ENCODE measurements at places on chromosomes 3 and 15. TPM values are rescaled to one million over a fixed set of nuclear protein-coding genes. Genes with fewer than 3 reads are reported as not detected.
A peak's percentile ranks its signal among the peaks of the same experiment; 100 is the strongest.

GUCA1C gene
- not detected for total RNA-seq

DNA sequence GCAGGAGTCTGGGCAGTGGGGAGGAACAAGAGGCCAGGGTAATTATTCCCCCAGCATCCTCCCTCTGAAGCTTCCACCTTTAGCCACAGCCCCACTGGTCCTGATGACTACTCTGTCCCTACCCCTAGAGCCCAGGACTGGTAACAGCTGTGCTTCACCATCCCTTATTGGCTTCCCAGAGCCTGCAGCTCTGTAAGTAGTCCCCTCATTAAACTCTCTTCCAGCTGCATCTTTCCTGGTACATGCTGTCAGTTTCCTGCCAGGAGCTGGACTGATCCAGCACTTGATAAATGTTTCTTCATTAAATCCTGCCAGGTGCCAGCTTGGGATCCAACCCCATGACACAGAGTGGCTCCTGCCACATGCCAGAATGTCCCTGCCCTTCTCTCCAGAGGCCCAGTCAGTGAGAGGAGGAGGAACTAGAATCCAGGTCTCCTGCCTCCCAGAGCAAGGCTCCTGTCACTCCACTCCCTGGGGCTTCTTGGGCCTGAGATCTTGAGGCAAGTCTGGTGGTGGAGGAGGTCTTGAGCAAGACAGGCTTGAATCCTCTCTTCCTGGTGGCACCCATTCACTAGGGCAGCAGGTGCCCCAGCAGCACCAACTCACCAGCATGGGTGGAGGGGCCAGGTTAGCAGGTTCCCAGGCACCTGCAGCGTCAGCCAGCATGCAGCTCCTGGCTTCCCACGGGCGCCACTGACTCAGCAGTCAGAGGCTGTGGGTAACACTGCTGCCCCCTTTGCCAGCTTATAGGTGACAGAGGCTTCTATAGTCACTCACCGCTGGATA, 27.6 kb downstream of the FBXW12 start:
- no peak for DNase-seq

- DNase-seq, result peak; percentile 51
Measured at GRCh38 chr3:38004415-38005075, 14.0 kb downstream of the VILL start.

GRCh38 chr3:16200411-16200810, 25.9 kb downstream of the GALNT15 start:
- DNase-seq, result no peak

DNA sequence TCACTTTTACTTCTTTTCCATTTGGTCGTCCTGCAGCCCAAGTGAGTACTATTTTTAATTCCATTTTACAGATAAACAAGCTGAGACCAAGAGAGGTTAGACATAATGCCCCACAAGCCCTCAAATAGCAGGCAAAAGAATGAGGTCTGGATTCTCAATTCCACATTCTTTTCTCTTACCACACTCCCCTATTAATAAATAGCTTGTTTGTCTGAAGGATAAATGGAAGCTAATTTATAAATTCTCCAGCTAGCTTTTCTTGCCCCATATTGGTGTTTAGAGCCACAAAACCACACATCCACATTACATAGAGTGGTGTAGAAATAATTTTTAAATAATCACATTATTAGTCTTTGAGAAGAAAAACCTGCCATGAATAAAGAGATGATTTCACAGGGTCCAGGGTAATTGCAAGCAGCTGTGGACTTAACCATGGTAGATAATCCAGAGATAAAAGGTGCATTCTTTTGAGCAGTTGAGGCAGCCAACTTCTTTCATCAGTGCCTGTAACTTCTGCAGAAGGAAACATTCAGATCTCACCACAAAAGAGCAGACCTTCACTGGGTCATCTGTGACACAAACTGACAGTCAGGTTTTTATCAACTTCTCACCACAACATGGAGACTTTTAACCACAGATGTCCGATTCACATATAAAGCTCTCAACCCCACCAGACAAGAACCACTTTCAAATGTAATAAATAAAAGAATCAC, 313.4 kb upstream of the STT3B start:
- no peak for DNase-seq

GRCh38 chr3:99624496-99625236, 13.7 kb upstream of the COL8A1 start:
- DNase-seq, result no peak

DNA sequence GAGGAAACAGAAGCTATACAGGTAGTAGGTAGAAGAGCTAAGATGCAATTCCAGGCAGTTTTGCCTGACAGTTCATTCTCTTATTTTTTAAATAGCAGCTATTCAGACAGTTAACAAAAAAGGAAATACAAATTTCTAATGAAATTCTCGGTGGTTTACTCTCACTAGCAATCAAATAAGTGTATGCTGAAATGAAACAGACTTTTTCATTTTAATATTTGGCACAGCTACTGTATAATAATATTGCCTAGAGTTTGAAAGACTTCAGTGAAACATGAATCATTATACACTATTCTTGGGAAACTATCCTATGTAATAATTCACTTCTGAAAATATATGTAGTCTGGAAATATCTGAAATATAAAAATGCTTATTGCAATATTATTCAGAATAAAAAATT, 463.2 kb upstream of the AGTR1 start:
- DNase-seq, result no peak

MORC1 gene
- not detected for total RNA-seq

- no peak for DNase-seq
Measured at GRCh38 chr3:10983219-10983916, 9.2 kb upstream of the SLC6A1 start.

IQSEC1 gene
- total RNA-seq, result 43.3 TPM

DNA sequence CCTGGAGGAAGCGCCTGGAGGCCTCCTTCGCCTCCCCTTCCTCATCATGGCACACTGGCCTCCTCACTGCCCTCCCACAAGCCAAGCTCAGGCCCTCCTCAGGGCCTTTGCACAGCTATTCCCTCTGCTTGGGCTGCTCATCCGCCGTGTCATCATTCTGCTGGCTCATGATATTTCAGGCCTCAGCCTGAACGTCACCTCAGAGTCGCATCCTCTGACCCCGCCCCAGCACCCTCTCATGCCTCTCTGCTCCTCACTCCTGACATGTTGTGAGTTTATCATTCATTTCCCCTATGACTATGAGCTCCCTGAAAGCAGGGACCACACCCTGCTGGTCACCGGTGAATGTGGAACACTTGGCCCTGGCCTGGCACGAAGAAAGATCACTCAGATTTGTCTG, 20.7 kb upstream of the POC1A start:
- DNase-seq, result no peak

GRCh38 chr3:9951126-9951525, 1.1 kb downstream of the PRRT3 start:
- peak; percentile 47 for DNase-seq

DNA sequence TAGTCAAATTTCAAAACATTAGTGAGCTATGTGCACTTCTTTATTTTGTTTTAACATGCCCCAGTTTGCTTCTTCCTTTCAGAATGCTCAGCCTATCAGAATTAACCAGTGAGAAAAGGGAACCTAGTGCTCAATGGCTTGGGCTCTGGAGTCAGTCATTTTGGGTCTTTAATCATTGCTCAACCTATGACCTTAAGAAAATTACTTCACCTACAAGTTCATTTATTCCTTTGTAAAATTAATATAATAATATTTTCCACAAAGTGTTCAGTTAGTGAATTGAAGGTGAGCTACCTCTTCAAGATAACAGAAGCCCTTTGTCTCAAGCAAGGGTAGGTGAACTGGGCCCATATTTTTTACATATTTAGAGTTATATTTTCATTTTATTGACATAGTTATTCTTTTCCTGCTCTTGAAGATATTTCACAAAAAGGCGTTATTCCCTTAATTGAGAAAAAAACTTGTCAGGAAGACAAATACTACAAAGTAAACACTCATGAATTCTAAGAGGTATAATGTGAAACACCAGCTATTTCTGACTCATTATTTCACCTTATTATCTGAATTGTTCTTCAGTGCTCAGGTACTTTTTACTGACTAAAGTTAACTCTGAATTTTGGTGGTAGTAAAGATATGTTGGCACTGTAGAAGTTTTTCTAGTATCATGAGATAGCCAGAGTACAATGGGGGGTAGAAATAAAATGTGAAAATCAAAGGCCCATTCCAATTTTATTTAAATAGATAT, 415.5 kb downstream of the NAALADL2 start:
- DNase-seq, result no peak

- no peak for DNase-seq
Measured at GRCh38 chr3:32712506-32713055, 27.6 kb downstream of the CNOT10 start.

- DNase-seq, result no peak
Measured at GRCh38 chr15:51782357-51782896, 31.0 kb downstream of the TMOD2 start.

DNA sequence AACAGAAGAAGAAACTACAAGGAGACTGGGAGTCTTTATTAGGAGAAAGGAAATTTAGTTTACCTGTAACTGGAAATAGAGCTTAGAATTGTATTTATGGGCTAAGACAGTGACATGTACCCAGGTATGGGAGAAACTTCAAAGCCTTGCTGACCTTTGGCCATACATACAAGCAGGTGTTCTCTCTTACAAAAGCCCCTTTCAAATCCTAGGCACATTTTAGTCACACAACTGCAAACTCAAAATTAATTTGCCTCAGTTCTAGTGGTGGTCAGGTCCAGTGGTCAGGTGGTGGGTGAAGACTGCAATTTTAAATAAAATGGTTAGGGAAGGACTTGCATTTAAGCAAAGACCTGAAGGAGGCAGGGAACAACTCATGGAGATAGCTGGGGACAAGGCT, 30.4 kb downstream of the GATM start:
- DNase-seq, result no peak

SI gene
- not detected for total RNA-seq

DNA sequence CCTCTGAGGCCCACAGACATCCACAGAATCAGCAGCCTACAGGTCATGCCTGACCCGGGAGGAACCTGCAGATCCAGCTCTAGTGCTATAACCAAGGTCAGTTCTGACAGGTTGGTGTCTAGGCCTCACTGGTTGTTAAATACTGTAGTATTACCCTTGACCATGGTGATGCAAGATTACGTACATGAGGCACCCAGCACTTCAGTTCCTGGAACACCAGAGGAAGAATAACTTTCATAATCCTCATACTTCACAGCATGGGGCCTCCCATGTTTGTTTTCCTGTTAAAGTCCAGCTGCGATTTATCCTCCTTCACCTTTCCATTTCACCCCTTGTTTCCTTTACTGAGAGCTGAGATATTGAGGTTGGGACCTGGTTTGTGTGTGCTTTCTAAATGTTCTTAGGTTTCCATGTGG, 34.4 kb upstream of the GLCE start:
- no peak for DNase-seq

GRCh38 chr15:70584838-70585706, 178.3 kb downstream of the UACA start:
- DNase-seq, result no peak

ABHD6 gene
- total RNA-seq, result 9.4 TPM

GRCh38 chr15:36831904-36832287, 252.5 kb downstream of the CDIN1 start:
- no peak for DNase-seq

DNA sequence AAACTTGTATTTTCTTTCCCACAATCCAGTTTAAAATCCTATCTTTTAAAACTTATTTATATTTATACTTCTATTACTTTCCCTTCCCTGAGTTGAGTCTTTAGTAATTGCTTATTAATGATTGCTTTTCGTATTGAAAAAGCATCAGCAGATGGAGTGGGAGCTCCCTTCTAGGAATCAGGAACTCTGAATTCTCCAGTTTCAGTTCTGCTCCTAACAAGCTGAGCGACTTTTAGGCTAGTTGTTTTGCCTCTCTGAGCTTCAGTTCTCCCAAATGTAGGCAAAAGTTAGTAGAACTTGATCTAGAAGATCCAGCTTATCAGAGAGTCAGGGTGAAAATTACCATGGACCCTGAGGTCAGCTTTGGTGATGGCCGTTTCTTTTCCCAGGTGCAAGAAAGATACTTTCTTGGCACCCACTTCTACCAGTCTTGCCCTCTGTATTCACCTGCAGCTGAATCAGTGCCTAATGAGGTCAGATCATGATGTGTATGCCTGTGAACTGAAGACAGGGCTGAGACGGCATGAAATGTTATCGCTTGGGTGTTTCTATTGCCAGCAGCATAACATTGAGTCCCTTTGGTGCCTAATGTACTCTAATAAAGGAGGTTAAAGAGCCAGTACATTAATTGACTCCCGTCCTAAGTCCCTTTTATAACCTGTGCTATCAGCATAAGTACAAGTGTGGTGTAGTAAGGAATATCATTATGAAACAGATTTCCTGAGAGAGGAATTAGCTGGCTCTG, 194.5 kb upstream of the TBC1D5 start:
- DNase-seq, result no peak

CASR gene
- not detected for total RNA-seq

GRCh38 chr3:178067721-178068120, 468.5 kb upstream of the KCNMB2 start:
- no peak for DNase-seq

DNA sequence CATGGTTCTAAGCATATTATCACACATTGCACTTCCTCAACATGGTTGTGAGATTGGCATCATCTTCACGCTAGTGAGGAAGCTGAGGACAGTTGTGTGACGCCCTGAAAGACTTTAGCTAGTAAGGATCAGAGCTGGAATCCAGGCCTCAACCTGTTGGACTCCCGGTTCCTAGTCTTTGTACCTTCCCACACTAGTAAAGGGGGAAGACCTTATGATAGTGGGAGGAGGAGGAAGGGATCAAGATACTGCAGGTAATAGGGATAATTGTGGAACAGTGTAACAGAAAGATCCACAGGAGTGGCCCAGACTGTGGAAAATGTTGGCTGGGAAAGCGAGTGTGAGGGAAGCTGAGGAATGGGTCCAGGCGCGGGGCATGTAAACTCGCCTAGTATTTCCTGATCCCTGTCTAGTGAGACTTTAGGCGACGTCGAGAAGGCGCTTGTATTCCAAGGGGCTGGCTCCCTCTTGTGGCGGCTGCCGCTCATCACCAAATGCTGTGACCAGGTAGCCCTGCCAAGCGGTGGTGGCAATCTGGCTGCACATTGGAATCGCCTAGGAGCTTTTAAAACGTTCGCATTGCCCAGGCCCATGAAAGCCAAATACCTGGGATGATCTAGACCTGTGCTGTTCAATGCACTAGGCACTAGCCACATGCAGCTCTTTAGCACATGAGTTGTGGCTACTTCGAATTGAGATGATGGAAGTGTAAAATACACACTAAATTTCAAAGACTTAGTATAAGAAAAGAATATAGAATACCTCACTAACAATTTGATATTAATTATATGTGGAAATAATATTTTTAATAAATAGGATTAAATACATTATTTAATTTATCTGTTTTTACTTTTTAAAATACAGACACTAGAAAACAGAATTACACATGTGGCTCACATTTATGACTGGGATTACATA, 38.8 kb upstream of the CLDN18 start:
- DNase-seq, result no peak

- no peak for DNase-seq
Measured at GRCh38 chr15:28125673-28126651, 26.8 kb upstream of the OCA2 start.

GRCh38 chr3:96267577-96267976, 546.8 kb upstream of the EPHA6 start:
- no peak for DNase-seq

- DNase-seq, result no peak
Measured at GRCh38 chr3:40523781-40524180, 979 bp upstream of the ZNF621 start.

Data from chondrocyte (in vitro differentiated cells).